NCI-H1092 (cell line): ENCODE measurements at places on chromosomes 2 and 18.
A peak's percentile ranks its signal among the peaks of the same experiment; 100 is the strongest.

GRCh38 chr2:218276986-218277755 lies 6.9 kb downstream of the PNKD start:
- DNase-seq, result no peak

- peak; percentile 11 for DNase-seq
These were observed 33.4 kb upstream of the SERPINB7 start for GRCh38 chr18:63741769-63742168.

GRCh38 chr2:229032608-229033234 lies 238.4 kb downstream of the PID1 start:
- no peak for DNase-seq

GRCh38 chr2:237324837-237325236 lies 89.1 kb downstream of the COL6A3 start:
- DNase-seq, result no peak

DNA sequence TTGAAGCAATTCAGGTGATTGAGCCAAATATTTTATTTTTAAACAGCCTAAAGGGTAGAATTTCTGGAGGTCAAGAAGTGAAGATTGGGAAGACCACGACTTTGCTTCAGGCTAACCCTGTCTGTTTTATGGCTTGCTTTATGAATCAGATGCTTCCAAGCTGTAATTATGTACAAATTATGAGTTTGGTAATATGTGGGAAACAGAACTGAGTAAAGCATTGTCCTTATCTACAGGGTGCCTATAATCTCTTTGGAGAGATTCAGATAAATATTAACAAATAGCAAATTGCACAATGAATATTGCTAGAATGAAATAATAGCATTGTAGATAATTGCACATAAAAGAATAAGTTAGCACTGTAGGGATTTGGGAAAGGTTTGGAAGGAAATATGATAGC lies 539.4 kb upstream of the CDH2 start:
- no peak for DNase-seq

DNA sequence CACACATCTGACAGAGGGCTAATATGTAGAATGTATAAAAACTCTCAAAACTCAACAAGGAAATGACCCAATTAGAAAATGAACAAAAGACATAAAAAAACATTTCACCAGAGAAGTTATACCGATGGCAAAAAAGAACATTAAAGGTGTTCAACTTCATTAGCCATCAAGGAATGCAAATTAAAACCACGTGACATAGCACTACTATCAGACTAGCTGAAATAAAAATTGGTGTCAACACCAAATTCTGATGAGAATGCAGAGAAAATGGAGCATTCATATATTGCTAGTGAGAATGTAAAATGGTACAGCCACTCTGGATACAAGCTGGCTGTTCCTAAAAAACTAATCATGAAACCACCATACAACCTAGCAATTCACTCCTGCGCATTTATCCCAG lies 128.0 kb downstream of the INSIG2 start:
- no peak for DNase-seq

- no peak for DNase-seq
These were observed 65.7 kb downstream of the PDCL3 start for GRCh38 chr2:100628506-100628905.

- DNase-seq, result no peak
These were observed 155.4 kb upstream of the PID1 start for GRCh38 chr2:229426464-229426863.

DNA sequence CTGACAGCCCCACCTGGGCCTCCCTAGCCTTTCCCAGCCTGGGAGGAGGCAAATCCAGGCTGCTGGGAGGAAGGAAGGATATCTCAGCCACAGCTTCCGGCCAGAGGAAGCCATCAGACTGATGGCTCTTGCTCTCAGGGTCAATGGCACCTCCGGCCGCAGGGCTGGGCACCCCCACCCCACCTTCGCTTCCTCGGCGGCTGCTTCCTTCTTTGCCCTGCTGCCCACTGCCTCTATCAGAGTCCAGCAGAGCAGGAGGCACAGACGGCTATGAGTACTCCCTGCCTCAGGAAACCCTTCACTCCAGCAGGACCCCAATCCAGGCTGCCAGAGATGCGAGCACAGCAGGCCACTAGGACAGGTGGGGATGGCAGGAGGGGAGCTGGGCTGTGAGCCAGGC lies 3.3 kb downstream of the SEMA4C start:
- DNase-seq, result no peak

DNA sequence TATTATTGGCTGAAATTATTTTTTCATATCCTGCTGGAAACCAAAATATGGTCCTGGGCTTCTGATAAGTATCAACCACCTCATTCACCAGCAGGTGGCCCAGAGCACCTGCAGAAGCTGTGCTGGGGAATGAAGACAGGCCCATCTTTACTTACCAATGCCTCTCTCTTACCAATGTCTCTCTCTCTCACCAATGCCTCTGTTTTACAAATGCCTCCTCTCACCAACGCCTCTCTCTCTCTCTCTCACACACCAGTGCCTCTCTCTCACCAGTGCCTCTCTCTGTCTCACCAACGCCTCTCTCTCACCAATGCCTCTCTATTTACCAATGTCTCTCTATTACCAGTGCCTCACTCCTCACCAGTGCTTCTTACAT lies 2.3 kb upstream of the MAL start:
- no peak for DNase-seq

DNA sequence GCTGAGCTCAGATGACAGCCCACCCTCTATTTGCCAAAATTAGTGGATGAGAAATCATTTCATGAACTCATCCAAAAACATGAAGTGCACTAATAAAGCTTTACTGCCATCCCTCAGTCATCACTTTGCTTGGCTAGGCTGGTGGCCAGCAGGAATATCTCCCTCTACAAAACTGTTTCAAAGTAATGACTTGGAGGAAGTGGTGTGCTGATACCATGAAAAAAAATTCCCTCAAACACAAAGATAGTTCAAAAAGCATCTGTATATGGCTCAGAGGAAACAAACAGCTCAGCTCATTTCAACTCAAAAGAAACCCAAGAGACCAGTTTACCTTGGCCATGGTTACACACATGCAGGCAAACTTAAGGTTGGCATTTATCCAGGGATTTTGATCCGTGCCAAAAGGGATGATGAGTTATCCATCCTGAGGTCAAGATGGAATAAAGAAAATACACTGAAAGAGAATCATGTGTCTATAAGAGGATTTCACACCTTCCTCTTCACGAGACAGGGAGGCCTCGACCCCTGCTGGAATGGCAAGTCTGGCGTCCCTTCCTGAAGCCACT lies 18.4 kb upstream of the WIPF1 start:
- DNase-seq, result no peak

GRCh38 chr2:101986376-101986775 lies 5.4 kb upstream of the IL1R2 start:
- no peak for DNase-seq

GRCh38 chr2:231017231-231017598 lies 20.1 kb upstream of the C2orf72 start:
- no peak for DNase-seq

DNA sequence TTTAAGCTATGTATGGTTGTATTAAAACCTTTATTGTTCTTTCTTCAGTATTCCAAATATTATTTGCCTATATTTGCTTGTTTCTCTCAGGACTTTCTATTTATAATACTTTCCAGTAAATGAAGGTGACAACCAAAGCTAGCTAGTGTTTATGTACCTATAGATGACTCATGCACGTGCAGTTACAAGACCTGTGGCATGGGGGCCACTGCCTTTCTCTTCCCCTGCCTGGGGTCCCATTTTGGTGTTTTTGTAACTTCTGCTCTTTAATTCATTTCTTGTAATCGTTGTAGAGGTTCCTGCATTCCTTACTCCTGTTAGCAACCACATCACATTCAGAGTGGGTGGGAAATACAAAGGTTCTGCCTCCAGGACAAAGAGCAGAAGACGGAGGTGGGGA lies 364.6 kb downstream of the PTPRM start:
- DNase-seq, result no peak

DNA sequence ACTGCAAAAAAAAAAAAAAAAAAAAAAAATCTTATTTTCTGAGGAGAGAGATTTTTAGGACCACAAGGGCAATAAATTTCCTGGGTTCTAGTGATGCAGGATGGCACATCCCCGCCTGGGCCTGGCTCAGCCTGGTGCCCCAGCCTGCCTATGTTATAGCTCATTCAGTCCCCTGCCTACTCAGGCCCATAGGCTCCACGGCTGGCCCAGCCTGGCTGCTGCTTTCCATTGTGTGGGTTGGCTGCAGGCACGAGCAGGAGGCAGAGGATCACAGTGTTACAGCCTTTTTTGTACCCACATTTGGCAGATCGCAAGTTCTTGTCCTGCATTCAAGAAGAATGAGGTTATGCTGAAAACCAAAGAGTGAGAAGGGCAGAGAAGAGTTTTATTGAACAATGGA lies 2.8 kb upstream of the SULT6B1 start:
- DNase-seq, result no peak

DNA sequence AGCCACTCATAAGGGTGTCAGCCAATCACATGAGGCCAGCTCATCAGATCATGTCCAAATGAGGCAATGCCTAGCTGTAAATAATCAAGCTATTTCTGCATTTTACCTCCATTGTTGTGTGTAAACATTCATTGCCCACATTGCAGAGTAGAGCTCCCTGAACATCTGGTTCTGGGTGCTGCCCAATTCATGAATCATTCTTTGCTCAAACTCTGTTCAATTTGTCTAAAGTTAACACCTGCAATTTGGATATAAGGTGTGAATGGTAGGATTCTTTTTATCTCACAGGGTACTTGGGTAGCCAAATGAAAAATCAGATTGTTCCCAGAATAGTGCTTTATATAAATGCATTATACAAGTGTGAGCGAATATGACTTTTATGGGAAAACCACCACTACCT lies 345.5 kb upstream of the NT5C1B start:
- no peak for DNase-seq

DNA sequence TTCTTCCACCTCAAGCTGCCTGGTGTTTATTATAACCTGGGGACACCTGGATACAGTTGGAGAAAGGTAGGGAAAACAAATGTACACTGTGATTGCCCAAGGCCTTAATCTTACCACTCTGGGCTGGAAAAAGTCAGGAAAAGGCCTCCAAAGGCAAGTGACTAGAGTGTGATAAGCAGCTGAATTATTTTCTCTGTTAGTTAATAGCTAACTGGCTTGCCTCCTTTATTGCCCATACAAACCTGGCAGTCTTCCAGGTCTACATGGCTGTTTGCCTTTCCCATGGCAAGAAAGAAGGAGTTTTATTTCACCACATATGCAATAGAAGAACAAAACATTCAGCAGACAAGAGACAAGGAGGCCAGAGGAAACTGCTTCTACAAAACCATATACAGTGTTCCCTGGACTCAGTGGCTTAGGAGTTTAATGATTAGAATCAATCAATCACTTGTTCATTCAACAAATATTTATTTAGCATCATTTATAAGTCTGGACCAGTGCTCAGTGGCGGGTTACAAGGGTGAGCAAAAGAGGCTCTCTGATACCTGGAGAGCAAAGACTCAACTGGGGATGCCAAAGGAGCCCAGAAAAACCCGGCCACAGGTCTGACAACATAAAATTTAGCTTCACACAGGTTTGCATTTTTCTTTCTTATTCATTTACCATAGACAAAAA lies 27.5 kb upstream of the SUCLG1 start:
- peak; percentile 28 for DNase-seq

- DNase-seq, result no peak
These were observed 2.2 kb downstream of the CTDSP1 start for GRCh38 chr2:218401890-218402289.

- peak; percentile 12 for DNase-seq
These were observed 108.2 kb upstream of the KLHL14 start for GRCh38 chr18:32881009-32881408.

DNA sequence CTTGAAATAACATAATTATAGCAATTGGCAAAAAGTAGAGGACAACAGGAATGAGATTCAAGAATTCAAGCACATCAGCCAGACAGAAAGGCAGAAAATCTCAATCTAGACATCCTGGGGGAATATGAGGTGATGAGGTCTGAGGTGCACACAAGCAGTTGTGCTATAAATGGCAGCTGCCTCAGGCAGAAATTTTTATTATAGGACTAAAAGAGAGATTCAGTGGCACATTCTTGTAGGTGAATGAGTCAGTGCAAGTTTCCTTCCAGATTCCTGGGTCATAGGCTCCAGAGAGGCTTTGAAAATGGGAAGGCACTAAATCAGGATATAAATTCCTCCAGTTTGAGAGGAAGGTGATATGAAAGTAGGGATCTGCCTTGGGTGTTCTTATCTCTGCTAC lies 127.2 kb upstream of the THSD7B start:
- no peak for DNase-seq

DNA sequence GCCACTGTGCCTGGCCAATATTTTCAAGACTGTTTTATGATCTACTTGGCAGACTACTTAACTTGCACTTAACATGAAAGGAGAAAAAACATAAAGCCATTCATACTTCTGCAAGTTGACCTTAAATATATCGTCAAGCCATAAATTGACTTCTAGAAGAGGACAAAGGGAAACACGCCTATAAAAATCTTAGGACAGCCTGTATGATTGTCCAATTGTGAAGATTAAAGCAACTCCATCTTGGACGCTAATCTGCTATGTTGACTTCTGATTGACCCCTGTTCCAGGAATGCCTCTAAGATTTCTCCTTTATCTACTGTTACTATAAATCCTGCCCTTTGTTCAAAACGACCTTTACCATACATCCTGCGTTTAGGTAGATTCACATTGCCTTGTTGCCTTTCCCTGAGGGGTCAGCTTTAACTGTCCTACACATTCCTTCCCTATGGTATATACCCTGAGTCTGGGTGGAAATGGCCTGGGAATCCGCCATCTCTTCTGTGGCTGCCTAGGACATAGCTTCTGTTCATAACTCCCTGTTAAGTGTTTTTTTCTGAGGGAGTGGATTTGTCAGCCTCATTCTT lies 40.2 kb upstream of the SLC35F5 start:
- DNase-seq, result no peak

DNA sequence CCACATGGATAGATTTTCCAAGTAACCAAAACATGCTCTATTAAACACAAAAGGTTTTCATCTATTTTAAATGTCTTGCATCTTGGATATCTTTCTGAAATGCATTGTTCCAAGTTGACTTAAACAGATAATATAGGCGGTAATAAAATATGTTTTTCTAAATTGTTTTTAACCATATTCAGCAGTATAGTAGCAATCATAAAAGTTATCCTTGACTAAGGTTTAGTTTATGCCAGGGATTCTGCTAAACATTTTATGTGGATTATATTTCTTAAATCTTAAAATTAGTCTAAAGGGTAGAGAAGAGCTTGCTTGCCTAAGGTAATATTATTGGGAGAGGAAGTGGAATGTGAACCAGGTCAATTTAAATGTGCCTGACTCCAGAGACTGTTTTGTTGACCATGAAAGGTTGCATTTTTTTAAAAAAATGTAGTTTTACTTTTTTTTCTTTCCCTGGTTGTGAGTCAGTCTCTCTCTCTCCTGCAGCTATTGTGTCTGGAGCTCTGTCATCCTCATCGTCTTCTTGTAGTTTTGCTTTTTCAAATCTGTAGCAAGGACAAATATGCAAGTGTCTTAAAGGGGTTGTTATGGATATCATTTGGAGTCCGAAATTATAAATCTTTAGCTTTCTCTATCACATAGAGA lies 309.1 kb upstream of the COL3A1 start:
- no peak for DNase-seq
